GM12865 (cell line): ENCODE measurements at places on chromosomes 6 and 20.

DNA sequence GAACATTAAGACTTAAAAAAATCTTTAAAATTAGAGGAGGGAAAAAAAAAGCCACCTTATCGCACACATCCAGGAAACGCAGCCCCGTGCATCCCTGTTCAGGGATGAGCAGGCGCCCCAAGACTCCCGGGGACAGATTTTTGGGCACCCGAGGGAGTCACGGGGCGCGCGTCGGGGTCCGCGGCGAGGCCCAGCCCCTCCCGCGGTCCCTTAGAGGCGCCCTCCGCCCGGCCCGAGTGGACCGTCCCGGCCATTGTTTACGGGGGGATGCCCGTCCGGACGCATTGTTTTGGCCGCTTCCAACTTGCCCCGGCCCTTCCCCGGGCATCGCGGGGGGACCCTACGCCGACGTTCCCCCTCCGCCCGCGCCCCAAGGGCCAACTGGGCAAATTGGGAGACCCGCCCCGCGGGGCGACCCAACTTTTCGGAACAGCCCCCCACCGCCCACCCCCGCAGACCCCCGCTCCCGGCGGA is 610 bp downstream of the ZNF217 start:
- peak; percentile 59 for DNase-seq

- DNase-seq: no peak
Observed at GRCh38 chr6:134103006-134103405, 50.6 kb upstream of the SLC2A12 start.

GRCh38 chr6:137266309-137266586 is 47.1 kb upstream of the IFNGR1 start:
- no peak for DNase-seq

DNA sequence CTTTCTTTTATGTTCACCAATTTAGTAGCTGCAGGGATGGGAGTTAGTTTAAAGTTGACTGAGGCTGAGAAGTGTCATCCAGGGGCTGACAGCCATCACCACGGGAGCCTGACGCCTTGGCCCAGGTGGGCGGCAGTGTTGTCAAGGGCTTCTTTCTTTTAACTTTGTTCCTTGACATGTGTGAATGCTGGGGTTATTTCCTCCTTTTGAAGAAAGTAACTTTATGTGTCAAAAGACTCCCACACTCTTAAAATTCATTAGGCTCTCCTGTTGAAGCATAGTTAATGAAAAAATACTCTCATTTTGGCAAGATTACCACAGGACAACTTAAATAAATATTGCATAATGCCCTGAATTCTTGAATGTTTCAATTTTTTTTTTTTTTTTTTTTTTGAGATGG is 50.0 kb downstream of the SASH1 start:
- DNase-seq: no peak

- peak; percentile 60 for DNase-seq
Observed at GRCh38 chr6:89350281-89350966, 2.1 kb downstream of the UBE2J1 start.

- DNase-seq: no peak
Observed at GRCh38 chr20:25179439-25180089, 15.9 kb upstream of the ENTPD6 start.
